Amniotic stem cell (primary cell): ENCODE measurements at places on chromosomes 4 and X.
A peak's percentile ranks its signal among the peaks of the same experiment; 100 is the strongest.

DNA sequence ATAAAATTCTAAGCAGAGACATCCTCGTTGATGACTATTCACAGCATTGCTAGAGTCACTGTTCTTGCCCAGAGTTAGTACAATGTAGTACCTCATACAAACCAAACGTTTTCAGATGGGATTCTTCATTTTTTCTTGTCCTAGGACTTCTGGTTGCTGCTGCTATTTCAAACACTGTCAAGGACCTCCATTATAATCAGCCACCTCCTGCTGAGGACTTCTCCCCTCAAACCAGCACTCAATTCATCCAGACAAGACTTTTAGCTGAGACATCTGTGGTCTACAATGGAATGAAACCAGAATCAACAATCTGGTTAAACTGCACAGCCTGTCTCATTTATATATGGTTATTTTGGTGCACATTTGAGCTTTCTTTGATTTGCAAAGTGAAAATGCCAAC lies 1008.8 kb downstream of the STPG2 start:
- DNase-seq: no peak

- DNase-seq: no peak
These were observed 550.5 kb upstream of the SMIM31 start for GRCh38 chr4:164203476-164203875.

- DNase-seq: no peak
These were observed 474.7 kb downstream of the PCDH7 start for GRCh38 chr4:31194823-31195222.

DNA sequence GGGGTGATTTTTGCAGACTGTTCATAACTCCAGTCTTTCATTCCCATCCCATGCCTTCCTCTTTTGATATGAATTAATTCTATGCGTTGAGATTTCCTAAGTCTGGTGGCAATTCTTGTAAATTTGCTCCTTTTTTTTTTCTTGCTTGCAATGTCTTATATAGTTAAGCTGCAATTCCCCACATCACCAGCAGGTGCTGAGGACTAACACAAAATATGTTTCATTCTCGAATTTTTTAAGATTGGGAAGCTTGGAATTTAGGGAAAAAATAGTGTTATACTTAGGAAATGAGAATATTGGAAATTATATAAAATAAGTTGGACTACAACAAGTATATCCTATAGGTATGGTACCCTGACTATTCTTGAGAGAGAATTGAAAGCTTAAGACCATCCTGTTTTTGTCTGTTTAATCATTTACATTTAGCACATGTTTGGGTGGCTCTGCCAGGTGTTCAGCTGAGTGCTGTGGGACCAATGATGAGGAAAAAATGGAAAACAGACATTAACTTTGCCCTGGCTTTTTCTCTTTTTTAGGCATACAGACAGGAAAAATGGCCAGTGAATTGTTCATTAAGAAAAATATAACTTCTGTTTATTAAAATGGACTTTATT lies 30.2 kb downstream of the AFF2 start:
- no peak for DNase-seq

DNA sequence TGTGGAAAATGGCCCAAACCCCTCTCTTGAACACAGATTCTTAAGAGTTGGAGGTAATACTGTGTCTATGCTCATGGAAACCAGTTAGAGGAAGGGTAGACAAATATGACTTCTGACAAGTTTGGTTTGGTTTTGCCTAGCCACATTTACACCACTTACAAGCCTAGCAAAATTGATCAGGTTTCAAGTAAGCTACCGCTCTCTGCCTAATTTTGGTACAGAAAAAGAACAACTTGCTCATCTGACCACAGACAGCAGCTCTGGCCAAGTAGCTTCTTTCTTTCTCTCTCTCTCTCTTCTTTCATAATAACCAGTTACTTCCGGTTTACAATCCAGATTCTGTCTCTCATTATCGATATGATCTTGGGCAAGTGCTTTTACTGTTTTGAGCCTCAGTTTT lies 260.0 kb downstream of the GLUD2 start:
- no peak for DNase-seq

GRCh38 chr4:37609626-37610025 lies 76.5 kb downstream of the RELL1 start:
- DNase-seq: no peak

- DNase-seq: no peak
These were observed 26.7 kb upstream of the SORBS2 start for GRCh38 chr4:185838514-185839193.

- no peak for DNase-seq
These were observed 112.5 kb downstream of the CCNG2 start for GRCh38 chr4:77269505-77269904.

GRCh38 chr4:22842360-22843018 lies 149.8 kb downstream of the GBA3 start:
- no peak for DNase-seq

- DNase-seq: no peak
These were observed 14.0 kb upstream of the UBA6 start for GRCh38 chr4:67714955-67715354.

- peak; percentile 3 for DNase-seq
These were observed 14.5 kb upstream of the FGG start for GRCh38 chr4:154626793-154627484.

- no peak for DNase-seq
These were observed 63.7 kb upstream of the GDPD2 start for GRCh38 chrX:70359458-70359857.

DNA sequence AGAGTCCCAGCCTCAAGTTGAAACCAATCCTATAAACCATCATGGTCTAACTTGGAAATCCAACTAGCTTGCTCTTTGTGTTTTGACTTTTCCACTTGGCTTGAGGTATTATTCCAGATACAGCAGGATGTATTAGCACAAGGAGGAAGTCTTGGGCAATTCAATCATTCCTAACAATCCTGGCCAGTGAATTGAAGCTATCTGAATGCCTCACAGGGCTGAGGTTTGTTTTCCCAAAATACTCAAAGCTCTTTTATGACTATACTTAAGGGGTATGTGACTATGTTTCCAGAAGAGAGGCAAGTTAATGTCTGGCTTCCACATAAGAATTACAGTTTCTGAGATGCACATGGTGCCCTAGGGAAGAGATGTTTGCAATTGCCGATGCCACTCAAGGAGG lies 66.8 kb upstream of the SH3RF1 start:
- peak; percentile 81 for DNase-seq

GRCh38 chrX:133094098-133094731 lies 2.7 kb downstream of the USP26 start:
- DNase-seq: no peak

DNA sequence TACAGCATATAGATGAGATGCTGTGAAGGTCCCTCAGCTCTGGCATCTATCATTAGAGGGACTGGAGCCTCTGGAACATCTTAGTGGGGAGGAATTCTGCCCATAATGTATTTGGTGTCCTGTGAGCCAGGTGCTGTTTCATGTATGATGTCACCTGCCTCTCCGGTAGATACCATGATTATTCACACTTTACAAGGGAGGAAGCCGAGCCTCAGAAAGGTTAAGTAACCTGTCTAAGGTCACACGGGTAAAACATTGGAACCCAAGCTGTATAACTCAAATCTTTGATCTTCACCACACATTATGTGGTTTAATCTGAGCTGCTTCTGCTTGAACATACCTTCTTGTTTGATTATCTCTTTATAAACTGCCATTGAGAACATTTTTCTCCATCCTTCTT lies 442.8 kb downstream of the BCOR start:
- DNase-seq: no peak

DNA sequence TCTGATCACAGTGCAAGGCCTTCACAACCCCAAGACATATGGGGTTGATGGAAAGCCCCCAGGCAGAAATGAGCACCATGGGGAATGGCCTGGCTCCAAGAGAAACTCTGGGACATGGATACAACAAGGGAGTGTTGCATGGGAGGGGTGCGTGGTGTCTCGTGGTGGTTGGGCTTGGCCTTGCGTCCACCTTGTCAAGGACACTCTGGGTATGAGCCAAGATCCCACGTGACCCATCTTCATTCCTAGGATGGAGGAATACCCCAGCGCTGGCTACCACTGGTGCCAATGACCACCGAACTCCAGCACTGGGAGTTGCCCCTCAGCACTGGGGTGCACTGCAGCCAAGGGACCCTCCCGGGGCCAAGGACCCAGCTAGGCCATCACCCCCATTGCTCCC lies 267.5 kb upstream of the AGTR2 start:
- no peak for DNase-seq

GRCh38 chr4:68373513-68373912 lies 23.6 kb upstream of the YTHDC1 start:
- DNase-seq: no peak

DNA sequence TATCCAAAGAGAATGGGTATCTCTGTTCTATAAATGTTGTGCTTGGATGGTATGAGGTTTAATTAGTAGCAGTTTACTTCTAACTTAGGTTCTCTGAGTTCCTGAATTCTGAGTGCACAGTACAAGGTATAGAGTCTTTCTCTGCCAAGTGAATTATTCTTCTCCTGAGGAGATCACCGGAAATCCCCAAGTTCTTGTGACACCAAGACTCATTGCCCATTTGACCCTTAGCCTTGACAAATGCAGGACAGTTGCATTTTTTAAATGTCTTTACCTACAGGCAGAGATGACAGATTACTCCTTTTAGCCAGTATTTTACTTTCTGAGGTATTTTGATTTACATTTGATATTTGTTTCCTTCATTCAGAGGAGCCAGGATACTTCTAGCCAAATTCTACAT lies 72.9 kb downstream of the MAOA start:
- DNase-seq: no peak

- no peak for DNase-seq
These were observed 588 bp downstream of the ART3 start for GRCh38 chr4:76074993-76075600.

DNA sequence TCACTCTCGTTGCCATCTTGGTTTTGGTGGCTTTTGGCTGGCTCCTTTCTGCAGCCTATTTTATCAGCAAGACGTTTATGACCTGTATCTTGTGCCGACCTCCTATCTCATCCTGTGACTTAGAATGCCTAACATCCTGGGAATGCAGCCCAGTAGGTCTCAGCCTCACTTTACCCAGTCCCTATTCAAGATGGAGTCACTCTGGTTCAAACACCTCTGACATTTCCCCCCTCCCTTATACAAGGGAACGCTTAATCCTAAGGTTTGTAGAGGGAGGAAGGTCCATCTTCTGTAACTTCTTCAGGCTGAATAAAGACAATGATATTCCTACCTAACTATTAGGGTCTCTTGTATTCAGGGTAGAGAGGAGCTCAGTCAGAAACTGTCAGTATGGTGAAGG lies 79.3 kb upstream of the SPANXB1 start:
- no peak for DNase-seq

DNA sequence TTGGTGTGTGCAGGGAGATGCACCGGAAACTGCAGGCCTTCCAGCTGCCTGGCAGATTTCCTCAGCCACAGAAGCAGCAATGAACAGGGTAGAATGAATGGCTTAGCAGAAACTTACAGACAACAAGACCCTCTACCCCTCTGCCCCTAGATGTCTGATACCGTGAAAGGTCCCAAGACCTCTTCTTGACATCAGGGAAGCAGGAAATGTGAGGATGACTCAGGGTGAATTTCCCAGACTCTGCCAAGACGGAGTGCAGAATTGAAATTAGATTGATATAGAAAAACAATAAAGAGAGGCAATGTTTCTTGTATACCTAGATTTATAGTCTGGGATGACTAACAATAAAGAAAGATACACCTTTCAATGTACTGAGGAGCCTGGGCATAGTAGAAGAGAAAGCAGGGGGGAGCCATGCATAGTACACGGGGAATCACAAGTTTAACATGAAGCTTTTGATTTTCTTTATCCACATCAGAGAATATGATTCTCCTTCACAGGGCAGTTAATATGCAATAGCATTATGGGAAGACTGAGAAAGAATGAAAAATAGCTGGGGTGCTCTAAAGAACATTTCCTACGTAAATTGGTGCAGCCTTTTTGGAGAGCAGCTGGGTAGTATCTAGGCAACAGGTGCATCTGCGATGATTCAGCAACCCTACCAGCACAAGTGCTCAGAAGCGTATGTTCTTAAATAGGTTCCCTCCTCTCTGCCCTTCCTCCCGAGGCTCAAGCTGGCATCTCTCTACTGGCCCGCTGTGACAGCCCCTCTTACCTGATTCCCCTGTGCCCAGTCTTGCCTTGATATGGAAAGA lies 18.3 kb upstream of the CXCR3 start:
- no peak for DNase-seq

GRCh38 chr4:174717828-174718227 lies 111.2 kb downstream of the GLRA3 start:
- no peak for DNase-seq

DNA sequence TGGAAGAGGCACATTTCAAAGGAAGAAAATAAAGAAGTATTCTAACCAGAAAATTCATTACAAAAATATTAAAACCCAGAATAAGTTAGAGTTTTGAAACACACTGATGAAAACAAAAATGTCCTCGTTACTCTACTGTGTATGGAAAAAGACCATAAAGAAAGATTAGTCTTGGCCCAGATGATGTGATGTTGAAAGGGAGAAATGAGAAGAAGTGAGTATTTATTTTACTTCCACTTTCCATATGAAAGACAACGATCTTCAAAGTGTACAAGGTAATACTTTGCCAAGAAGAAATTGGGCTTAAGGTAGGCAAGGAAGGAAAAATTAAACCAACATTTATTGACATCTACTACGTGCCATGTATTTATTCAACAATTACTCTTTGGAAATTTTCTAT lies 48.6 kb upstream of the EMCN start:
- DNase-seq: no peak

- DNase-seq: no peak
These were observed 17.7 kb downstream of the APELA start for GRCh38 chr4:164894702-164895101.

DNA sequence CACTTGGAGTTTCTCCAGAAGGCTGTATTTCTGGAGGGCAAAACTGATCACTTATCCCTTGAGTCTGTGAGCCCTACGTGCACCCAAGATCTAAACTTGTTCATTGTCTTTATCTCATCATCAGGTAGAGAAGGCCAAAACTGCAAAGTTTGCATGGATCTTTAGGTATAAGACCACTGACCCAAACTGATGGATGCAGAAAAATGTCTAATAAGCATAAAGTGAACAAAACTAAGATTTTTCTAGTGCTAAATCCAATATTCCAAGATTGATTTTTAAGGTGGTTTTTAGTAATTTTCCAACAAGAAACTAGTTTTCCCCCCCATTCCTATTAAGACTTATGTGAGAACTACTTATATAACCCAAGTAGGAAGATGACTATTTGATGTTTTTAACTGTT lies 2.0 kb downstream of the TMSB15A start:
- no peak for DNase-seq

- DNase-seq: no peak
These were observed 702 bp downstream of the KLHL5 start for GRCh38 chr4:39062770-39063097.

- DNase-seq: no peak
These were observed 33.5 kb upstream of the IGSF1 start for GRCh38 chrX:131322651-131323050.

GRCh38 chr4:152359208-152360044 lies 176.5 kb downstream of the FBXW7 start:
- DNase-seq: no peak

DNA sequence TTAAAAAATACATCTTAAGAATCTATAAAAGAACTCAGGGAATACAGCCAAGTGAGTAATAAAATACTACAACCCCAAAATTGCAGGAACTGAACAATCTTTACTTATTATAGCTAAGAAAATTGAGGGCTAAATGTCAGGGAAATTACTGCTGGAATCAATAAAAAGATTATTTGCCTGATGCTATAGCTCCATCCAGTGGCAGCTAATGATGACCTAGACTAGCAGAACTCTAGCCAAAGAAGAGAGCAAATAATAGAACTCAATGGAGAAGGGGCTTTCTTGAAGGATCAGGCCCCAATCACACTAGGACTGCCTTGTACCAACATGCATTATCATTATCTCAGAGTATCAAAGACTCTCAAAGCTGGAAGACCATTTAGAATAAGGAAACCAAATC lies 85.0 kb upstream of the FAM241A start:
- no peak for DNase-seq

GRCh38 chrX:123873956-123874355 lies 14.1 kb downstream of the XIAP start:
- no peak for DNase-seq
